ENCODE measurements at places on chromosomes 7 and 10.

DNA sequence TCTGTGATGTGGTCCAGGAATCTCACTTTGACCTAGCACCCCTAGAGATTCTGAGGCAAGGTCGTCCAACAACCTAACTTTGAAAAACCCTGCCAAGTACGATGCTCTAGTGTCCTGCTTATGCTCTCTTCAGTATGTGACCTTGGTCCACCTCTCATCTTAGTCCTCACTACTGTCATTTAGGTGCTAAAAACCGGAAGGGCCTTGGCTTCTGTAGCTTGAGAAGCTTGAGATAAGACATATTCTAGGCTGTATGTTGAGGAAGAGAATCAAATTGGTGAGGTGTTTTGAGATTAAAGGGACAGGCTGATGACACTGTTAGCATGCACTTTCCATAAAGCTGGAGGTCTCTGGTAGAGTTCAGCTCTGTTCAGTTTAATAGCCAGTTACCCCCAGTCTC lies 57.0 kb upstream of the MTPN start:
- DNase-seq, result no peak

DNA sequence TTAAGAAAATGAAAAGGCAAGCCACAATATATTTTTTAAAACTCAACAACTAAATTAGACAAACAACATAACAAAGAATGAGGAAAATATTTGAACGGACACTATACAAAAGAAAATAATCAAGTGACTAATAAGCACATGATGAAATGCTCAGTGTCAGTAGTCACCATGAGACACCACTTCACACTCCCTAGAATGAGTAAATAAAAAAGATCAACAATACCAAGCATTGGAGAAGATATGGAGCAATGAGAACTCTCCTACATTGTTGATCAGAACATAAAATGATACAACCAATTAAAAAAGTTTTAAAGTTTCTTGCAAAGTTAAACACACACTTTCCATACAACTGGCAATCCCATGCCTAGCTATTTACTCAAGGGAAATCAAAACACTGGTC lies 222.2 kb downstream of the C7orf25 start:
- no peak for DNase-seq

GRCh38 chr10:58438340-58438871 lies 53.2 kb downstream of the TFAM start:
- DNase-seq, result no peak

DNA sequence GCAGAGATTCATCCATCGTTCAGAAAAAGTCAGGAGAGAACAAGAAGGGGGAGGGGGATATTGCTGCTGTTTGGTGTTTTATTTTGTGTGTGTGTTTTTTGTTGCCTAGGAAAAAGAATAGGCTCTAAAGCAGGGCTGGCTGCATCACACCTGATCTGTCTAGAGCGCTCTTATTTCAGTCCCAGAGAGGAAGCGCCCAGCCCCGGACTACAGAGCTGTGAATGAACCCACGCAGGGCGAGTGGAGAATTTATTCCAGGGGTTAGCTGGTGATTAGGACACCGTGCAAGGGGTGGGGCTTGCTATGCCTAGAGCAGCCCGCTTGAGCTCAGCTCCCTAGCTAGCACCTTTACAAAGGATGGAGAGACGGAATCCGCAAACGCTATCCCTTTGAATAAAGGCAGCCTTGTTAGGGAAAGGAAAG lies 621 bp upstream of the FAM13C start:
- peak; percentile 32 for DNase-seq

DNA sequence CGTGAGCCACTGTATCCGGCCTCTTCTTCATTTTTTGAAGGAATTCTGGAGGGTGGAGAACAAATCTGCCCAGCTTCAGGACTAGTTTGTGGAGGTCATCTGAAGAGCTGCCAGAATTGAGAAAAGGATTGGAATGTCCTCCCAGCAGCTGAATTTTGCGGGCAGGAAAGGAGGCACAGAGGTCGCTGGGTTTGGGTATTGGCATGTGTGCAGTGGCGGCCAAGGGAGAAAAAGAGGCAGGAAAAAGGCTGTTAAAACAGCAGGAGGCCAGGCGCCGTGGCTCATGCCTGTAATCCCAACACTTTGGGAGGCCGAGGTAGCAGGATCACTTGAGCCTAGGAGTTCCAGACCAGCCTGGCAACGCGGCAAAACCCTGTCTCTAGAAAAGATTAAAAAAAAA lies 80.4 kb downstream of the HIP1 start:
- no peak for DNase-seq

- DNase-seq, result no peak
Observed at GRCh38 chr10:47397256-47397655, 13.2 kb upstream of the ZNF488 start.

GRCh38 chr7:96636979-96637378 lies 72.7 kb downstream of the SEM1 start:
- DNase-seq, result no peak

DNA sequence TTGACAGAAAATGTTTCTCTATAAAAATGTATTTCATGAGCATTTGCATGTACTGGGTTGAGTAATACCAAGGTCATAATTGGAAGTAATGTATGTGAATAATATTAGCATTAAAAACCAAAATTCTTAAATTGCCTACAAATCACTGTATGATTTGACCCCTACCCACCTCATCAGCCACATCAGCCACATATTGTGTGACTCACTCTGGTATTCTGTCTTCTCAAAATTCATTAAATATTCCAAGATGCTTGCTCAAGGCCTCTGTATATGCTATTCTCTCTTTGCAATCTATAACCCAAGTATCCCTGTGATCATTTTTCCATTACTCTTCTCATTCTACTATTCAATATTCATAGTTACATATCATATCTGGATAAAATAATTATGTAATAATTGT lies 21.4 kb downstream of the POT1 start:
- no peak for DNase-seq

- DNase-seq, result no peak
Observed at GRCh38 chr10:120132811-120133210, 240.3 kb downstream of the SEC23IP start.

- no peak for DNase-seq
Observed at GRCh38 chr10:79258894-79259293, 88.4 kb upstream of the PPIF start.

DNA sequence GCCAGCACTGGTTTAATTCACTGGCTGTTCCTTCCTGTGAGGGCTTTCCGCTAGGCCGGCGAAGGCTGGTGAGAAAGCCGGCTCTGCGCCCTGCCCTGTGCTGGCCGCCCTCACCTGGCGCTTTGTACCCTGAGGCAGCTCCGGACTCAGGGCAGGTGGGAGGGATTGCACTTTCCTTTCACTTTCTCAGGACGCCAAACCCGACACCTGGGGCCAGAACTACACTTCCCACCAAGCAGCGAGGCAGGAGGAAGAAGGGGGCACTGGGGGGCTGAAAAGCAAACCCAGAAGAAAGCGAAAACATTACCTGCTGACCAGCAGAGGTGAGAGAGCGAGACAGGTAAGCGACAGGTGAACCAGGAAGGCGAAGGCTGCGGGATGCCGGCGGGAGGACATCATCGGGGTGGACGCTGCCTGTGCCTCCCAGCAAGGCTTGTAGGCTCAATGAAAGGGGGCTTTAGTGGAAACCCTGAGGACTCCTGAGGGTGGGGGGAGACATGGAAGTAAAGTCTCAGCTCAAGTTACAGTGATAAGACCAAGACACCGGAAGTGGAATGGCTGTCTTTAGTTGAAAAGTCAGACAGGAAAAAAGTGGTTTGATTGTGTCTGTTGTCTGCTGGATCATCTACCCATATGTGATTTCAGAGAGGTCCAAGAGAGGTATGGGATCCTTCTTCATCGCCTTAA lies at the start of gene RAB19:
RAB19 (plus strand) TSS at position 181 of the 687 bp plus-strand sequence. CDS start 3,589 bp downstream, outside the sequence.
- DNase-seq, result peak; percentile 33

- no peak for DNase-seq
Observed at GRCh38 chr7:138979988-138980562, 1.1 kb downstream of the KIAA1549 start.

- DNase-seq, result no peak
Observed at GRCh38 chr7:36711256-36711655, 13.0 kb downstream of the AOAH start.
